ENCODE measurements at places on chromosomes 4 and X.

GRCh38 chr4:172850838-172851237 is 317.8 kb upstream of the GALNT7 start:
- peak; percentile 94 for DNase-seq

- DNase-seq = peak; percentile 57
These were observed 25.4 kb upstream of the SLAIN2 start for GRCh38 chr4:48315728-48316630.

DNA sequence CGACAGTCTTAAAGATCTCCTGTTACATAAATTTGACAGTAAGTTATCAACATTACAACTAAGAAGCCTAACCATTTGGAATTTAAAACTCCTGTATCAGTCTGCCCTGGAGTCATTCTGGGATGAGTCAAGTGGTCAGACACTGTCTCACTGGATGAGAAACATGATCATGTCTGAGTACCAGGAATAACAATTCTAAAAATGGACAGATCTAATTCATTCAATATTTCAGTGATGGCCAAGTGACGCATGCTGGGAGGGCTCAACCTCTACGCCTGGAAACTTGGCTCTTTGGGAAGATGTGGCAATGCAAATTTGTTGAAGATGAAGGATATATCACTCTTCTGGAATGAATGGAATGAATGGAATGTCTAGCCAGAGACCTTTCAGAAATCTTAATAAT is 1427.2 kb downstream of the STIM2 start:
- DNase-seq = peak; percentile 99

DNA sequence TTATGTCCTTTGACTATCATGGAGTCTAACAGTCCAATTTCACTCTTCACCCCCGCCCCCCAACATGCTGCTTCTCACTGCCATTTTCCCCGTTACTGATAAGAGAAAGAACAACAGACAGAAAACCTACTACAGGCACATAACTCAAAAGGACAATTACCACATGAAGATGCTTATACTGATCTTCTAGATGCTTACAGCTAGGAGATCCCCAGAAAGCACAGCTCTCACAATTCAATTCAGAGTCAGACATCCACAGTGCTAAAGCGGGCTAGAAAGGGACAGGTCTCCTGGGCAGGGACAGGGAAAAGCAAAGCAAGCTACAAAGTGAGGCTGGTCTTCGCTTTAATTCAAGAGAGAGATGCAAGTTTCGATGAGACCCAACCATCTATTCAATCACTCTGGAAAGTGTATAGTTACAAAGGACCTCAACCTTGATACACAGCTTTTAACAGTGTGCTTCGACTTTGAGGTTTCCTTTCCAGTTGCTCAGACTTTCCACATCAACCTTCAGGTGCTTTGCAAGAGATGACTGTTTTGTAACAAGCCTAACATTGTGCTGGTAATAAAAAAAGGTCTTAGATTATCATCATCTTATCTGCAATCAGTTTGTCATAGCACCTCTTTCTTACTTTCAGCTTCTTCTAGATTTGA is 60.9 kb downstream of the LEF1 start:
- DNase-seq = no peak

DNA sequence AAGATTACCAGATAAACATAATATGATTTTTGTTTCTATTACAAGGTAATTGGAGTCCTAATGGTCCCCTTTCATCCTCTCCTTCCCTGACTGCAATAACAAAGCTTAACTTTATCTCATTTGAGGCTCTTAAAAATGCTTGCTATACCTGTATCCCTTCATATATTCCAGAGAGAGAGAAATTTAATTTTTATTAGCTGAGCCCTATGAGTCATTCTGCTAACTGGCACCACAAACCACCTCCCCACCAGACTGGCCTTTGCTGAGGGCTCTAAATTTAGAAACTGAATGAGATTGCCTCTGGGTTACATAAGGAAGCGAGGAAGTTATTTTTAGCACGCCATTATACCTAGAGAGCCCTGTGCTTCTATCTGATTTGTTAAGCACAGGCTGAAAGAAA is 27.4 kb downstream of the CBLL2 start:
- DNase-seq = peak; percentile 51

DNA sequence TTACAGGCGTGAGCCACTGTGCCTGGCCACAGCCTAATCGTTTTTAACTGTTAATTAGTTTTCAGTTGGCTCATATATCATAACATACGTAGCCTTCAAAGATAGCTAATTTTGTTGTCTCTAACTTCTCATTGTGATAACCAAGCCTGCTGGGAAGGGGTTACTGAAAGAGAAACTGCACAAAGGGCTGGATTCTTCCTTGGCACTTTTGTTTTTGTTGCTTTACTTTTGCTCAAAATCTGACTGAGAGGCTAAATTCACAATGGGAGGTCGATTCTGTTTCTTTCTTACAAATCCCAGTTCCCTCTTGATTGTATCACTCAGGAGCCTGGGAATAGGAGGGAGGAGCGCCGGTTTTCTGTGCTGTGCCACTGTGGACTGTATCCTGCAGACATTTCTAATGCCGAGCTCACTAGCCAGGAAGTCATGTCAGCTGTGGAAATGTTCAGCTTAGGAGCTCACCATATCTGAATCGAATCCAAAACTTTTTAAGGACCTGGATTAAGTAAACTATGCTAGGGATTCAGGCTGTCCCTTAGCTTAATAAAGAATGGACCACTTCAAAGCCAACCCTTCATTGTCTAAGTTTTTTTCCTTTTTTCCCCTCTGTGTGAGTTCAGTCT is 120.5 kb upstream of the FAT1 start:
- DNase-seq = no peak

- no peak for DNase-seq
These were observed 49.2 kb downstream of the PRPS1 start for GRCh38 chrX:107677501-107677901.

DNA sequence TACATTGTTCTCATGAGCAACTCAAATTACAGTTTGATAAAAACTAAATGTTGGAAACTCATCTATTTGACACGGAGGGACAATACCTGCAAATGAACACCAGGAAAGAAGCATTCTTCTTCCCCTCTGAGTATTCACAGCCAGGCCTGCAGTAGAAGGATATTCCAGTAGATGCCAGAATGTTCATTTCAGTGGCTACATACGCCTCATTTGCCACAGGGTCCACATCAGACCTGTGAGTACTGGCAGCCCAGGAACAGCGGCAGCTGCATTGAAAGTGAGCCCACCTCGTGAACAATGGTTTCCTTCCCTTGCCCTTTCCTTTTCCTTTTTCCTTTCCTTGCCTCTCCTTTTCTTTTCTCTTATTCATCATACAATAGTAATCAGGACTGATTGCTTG is 81.1 kb upstream of the NEIL3 start:
- DNase-seq = no peak

DNA sequence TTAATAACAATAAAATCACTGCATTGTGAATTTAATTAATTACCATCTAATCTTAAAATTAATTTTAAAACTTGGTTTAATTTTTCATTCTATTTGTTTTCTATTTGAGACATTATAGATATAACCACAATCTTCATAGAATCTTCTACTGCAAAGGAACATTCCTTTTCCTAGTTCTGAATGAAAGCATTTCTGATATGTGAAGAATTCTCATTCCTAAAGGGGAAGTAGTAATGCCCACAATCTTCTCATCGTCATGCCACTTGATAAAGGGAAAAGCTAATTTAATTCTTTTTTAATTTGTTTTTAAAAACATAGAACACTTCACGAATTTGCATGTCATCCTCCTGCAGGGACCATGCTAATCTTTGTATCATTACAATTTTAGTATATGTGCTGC is 23.7 kb downstream of the MGARP start:
- no peak for DNase-seq

GRCh38 chrX:46757052-46757451 is 1.9 kb downstream of the SLC9A7 start:
- DNase-seq = no peak

GRCh38 chr4:127782025-127782274 is 172 bp upstream of the HSPA4L start:
- DNase-seq = peak; percentile 53

DNA sequence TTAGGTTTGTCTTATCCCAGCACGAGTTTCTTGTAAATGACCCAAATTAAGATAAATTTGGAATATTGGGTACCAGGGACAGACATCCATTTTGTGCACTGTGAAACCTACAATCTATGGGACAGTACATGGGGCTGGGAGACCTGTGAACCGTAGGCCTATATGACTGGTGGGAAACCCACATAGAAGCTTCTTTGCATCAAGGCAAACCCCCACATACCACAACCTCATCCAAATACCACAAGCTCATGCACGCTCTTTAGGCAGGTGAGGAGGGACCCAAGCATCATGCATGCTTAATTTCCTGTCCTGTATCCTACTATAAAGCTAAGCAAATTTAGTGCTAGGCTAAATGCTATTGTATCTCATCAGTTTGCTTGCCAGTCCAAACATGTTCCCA is 47.8 kb downstream of the NIPAL1 start:
- no peak for DNase-seq
